ENCODE measurements at places on chromosomes 2 and 18.

GRCh38 chr2:231003186-231003585 lies 7.3 kb downstream of the SPATA3 start:
- no peak for DNase-seq

DNA sequence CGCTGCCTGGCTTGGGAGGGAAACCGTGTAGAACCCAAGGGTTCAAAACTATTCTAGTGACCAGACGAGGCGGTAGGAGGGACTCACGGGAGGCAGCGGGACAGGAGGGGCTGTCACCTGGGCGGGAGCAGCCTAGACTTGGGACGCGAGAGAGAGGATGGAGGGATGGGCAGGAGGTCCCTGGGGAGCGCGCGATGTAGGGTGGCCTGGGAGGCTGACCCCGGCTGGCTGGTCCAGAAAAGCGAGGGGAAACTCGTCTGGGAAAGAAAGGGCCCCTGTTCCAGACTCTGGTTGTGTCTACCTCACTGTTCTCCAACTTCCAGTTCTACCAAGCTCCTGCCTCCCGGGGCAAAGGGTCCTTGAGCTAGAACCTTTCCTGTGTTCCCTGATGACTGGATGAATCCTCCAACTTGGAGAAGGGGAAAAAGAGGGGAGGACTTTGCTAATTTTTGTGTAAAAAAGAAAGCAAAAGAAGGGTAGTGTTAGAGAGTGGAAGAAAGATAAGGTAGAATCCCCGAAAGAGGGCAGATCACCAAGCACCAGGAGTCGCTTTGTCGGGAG lies 1.4 kb downstream of the DOK6 start:
- DNase-seq = no peak

DNA sequence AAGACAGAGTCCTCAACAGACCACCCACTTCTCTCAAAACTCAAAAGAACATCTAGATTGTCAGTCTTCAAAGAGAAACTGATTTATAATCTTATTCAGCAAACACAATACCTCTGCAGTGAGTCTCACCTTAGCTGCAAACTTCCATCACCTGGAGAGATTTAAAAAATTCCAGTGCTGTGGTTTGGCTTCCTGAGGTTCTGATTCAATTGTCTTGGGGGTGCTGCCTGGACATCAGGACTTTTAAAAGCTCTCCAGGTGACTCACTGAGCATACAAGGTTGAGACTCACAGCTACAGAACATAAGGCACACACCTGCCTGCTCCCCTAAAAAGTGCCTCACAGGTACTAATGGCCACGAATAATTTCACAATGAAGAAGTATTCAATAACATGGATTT lies 40.3 kb downstream of the RNF152 start:
- DNase-seq = no peak

- no peak for DNase-seq
These were observed 258.8 kb downstream of the NEDD4L start for GRCh38 chr18:58302811-58303210.

GRCh38 chr18:32368170-32368569 lies 102.5 kb downstream of the GAREM1 start:
- DNase-seq = no peak

GRCh38 chr2:62334440-62335058 lies 138.6 kb downstream of the B3GNT2 start:
- DNase-seq = no peak

DNA sequence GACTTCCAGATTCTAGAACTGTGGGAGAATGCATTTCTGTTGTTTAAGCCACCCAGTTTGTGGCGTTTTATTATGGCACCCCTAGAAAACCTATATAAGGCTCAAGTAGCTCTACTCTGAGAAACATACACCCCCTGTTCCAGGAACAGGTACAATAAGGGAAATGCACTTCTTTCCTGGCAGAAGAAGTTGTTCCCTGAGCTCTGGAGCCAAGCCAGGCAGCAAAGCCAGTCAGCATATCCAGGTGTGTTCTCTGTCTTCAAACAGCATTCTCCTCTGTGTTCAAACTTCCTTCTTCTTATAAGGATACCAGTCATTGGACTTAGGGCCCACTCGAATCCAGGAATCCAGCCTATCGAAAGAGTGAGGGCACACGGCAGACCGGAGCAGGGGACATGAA lies 96.5 kb downstream of the TPGS2 start:
- DNase-seq = no peak

- no peak for DNase-seq
These were observed 110.9 kb upstream of the DNAJC10 start for GRCh38 chr2:182605166-182605565.

Data from activated T-helper 1 cell treated with anti-CD3 and anti-CD28 coated beads, Interleukin-2, amount 50 U/mL, for 16 hours (primary cell).